ENCODE measurements at places on chromosomes 16 and 17. TPM values are rescaled to one million over a fixed set of nuclear protein-coding genes. Genes with fewer than 3 reads are reported as not detected.

DNA sequence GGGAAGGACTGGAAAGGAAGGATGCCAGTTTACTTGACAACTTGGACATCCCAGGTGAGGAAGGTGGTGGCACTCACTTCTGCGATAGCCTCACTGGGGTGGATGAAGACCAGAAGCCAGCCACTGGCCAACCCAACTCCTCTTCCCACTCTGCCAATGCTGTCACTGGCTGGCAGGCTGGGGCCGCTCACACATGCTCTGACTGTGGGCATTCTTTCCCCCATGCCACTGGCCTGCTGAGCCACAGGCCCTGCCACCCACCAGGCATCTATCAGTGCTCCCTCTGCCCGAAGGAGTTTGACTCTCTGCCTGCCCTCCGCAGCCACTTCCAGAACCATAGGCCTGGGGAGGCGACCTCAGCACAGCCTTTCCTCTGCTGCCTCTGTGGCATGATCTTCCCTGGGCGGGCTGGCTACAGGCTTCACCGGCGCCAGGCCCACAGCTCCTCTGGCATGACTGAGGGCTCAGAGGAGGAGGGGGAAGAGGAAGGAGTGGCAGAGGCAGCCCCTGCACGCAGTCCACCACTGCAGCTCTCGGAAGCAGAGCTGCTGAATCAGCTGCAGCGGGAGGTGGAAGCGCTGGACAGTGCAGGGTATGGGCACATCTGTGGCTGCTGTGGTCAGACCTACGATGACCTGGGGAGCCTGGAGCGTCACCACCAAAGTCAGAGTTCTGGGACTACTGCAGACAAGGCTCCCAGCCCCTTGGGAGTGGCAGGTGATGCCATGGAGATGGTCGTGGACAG, 4.5 kb downstream of the ZNF646 start:
- DNase-seq, result no peak

MYH1 gene
- 0.46 TPM for total RNA-seq

GRCh38 chr16:68786685-68787418, 49.8 kb downstream of the CDH1 start:
- DNase-seq, result no peak

GRCh38 chr16:67199011-67199807, at the start of gene ELMO3:
Gene ELMO3, plus strand, starts transcription at chr16:67199131. Its CDS starts 196 bp downstream, at chr16:67199327.
- no peak for DNase-seq

ST3GAL2 gene
- 29.0 TPM for total RNA-seq

GRCh38 chr16:48206594-48207242, 37.4 kb upstream of the LONP2 start:
- DNase-seq, result no peak

GRCh38 chr16:84571506-84571905, 46.4 kb downstream of the COTL1 start:
- DNase-seq, result no peak

- no peak for DNase-seq
Measured at GRCh38 chr17:29742210-29742513, 119.5 kb upstream of the CORO6 start.
